IMR-90 (cell line): ENCODE measurements at places on chromosomes 7 and 10. TPM values are rescaled to one million over a fixed set of nuclear protein-coding genes. Genes with fewer than 3 reads are reported as not detected.

GRCh38 chr7:28996836-28997235, 38.7 kb upstream of the TRIL start:
- DNase-seq = no peak

DNA sequence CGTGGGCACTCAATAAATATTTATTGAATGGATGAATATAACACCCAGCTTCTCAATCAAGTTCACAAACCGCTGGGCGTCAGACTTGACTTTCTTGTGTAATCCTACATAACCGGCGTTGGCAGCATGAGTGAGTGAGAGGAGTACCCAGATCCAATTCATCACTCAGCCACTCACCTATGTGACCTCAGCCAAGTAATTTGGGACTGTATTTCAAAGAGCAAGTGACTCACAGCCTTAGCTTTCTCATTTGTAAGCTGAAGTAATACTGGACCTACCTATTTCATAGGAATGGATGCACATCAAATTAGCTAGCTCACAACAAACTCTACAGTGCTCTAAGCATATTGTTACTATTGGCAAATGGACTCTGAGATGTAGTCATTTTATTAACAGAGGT, 53.8 kb upstream of the FAM204A start:
- DNase-seq = no peak

GRCh38 chr10:73096041-73096448, 621 bp downstream of the P4HA1 start:
- DNase-seq = peak; percentile 60

The HELLS gene
- total RNA-seq = 29.8 and 65.8 TPM in 2 replicates
